A172 (cell line): ENCODE measurements at places on chromosomes 7 and 10.

DNA sequence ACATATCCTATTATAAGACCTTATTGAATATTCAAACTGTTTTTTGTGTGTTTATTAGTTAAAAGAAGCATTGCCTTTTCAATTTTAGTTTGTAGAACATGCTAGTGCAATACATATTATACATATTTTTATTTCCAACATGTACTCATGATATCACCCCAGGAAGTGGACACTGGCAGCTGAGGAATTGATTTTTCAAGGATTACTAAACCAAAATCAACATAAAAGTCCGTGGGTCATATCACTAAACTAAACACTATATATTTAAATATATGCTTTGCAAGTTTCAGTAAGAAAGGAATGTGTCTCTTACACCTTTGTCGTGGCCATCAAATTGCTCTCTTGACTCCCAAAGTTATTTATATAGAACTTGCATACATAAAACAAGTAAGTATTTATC is 185.2 kb downstream of the AGMO start:
- no peak for DNase-seq

DNA sequence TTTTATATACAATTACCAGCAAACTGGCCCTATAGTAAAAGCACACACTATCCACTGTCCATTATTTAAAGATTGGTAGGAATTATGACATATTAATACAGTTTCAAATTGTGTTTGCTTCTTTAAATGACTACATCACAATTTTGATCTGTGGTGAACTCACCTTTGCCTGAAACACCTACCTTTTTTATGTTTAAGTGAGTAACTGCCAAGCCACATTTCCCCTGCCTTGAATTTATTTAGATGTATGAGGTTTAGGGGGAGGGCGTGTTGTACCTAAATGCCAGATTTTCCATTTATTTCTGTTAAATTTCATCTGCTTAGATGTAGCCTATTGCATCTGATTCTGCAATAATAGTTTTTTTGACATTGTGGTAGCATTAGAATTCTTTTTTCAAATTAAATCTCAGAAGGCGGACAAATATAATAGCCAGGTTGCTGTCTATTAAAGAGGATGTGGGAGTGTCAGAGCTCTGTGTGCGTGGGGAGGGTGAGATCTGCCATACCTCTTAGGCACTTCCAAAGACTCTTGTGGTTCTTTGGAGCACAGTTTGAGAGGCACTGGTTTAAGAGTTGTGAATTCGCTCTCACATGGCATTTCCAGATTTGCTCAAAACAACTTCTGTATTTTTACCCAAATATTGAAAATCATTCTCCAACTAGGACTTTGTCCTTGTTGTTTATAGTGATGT is 13.8 kb downstream of the PIK3CG start:
- DNase-seq: no peak

GRCh38 chr7:27148031-27148755 is 619 bp upstream of the HOXA6 start:
- no peak for DNase-seq

- no peak for DNase-seq
Observed at GRCh38 chr10:11355592-11355991, 255.9 kb downstream of the USP6NL start.

GRCh38 chr10:2619472-2619871 is 447.9 kb upstream of the PFKP start:
- DNase-seq: peak; percentile 26

- no peak for DNase-seq
Observed at GRCh38 chr7:12494687-12495024, 75.9 kb upstream of the SCIN start.

- peak; percentile 76 for DNase-seq
Observed at GRCh38 chr7:94698275-94698674, 42.3 kb upstream of the SGCE start.

DNA sequence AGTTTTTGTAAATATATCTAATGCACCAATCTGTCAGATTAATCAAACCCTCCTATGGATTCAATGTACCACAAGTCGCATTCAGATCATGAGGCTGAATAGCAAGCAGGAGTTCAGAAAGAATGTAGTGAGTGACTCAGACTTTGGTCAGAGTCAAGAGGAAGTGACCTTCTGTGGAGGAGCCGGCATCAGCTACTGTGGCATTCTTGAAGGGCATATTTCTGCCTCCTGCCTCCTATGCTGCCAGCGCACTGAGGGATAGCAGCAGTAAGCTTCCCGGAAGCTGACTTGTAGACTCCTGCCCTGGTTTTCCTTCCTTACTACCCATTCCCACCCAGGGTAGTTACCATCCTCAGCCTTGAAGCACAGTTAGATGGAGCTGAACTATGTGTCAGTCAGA is 867.5 kb downstream of the NRG3 start:
- DNase-seq: peak; percentile 95

GRCh38 chr10:43921881-43922280 is 273.2 kb upstream of the ZNF32 start:
- DNase-seq: no peak

GRCh38 chr7:27168265-27168947 is 3.1 kb upstream of the HOXA9 start:
- peak; percentile 55 for DNase-seq

DNA sequence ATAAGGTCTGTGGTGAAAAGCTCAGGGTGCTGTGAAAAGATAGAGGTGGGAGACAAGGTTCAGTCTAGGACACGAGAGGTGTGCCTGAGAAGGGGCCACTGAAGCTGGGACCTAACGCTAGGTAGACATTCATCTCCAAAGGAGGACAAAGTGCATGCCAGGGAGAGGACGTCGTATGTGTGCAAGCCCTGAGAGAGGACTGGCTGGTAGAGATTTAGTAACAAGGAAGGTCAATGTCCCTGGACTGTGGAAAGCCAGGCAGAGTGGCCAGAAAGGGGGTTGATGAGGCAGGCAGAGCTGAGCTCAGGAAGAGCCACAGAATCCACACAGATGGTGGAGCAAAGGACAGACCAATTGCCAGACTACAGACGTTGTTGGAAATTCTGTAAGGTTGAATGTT is 817.6 kb downstream of the CCSER2 start:
- no peak for DNase-seq

DNA sequence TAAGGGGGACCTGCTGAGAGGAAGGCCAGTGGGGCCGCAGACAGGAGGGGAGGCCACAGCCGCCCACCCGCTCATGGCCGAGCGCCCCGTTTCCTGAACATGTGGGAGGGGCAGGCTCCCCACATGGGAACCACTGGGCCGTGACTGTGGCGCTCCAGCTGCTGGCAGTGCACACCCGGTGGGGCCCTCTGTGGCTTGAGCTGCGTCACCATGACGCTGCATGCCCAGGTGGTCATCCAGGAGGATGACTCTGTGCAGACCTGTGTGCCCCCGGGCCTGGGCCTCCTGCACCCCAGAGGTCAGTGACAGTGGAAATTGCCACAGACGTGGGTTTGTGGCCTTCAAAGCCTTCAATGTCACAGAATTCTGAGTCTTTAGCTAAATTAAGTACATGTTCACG is 85.1 kb downstream of the MGMT start:
- no peak for DNase-seq

- DNase-seq: no peak
Observed at GRCh38 chr7:30201921-30202320, 67.1 kb downstream of the MTURN start.

DNA sequence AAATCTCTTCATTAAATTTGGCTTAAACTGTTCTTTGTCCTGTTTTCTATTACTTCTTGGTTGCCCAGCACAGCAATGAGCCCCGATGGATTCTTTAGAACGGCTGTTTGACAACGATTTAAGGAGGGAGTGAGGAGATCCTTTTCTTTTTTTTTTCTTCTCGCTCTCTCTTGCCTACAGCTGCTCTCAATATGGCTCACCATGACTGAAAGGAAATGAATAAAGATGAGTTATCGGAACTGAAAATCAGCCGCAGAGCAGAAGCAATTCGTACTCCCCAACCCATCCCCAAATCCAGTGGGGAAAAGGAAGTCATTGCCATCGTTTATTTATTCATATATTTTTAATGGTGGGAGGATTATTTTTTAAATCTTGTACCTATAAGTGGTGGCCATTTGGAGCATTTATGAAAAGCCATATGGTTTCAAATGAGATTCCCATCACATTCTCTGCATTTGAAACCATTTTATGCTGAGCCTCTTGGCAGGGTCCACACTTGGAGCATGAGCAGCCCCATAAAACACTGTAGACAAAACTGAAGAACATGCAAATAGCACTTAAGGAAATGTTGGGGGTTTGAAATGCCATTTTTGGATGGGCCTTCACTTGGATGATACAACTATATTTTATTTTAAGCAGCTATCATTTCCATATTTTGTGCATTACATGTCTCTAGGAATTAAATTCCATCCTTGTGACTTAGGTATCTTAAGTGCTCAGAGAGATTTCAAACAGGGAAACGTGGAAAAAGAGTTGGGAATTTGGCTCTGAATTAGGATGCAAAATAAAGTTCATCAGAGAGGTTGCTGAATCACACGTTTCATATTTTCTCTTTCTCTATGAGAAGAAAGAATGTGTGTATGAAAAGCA is 107.7 kb upstream of the FZD1 start:
- DNase-seq: no peak

- no peak for DNase-seq
Observed at GRCh38 chr10:100747456-100748230, 2.3 kb downstream of the PAX2 start.

DNA sequence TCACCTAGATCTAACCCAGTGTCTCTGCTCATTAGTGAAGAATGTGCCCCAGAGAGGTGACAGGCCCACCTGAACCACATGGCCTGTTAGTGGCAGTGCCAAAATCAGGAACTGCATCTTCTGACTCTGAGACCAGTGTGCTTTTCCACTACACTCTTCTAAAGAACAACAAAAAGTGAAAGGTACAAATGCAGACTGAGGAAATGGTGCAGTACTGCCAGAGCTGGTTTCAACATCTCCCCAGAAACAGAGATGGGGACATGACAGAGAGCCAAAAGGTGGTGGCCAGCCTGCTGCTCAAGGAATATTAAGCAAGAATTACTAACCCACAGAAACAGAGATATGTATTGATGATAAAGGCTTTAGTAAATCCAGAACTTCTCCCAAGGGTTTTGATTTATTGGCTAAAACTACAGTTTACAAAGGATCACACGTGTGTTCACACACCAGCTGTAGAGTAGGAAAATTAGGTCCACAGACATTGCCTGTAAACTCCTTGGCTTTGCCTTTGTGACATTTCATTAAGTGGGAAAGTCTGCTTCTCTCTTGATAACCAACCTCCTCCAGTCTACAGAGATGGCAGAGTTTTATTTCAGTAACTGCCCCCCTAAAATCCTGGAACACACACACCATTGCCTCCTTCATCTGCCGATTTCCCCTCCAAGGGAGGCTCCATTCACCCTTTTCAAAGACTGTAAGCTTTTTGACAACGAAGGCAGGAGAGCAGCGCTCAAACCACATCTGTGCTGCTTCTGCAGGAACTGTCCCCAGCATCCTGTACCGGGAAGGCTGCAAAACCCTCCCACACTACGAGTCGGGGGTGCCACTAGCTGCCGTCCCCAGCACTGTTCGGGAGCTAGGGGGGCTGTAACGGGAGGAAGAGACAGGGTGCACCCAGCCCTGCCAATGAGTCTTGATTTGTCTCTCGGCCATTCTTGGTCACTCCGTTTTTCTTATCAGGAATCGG is 29.8 kb downstream of the GSDME start:
- DNase-seq: no peak

- DNase-seq: no peak
Observed at GRCh38 chr7:44330331-44330730, 4.9 kb upstream of the CAMK2B start.

GRCh38 chr7:157293413-157293788 is 43.4 kb upstream of the DNAJB6 start:
- DNase-seq: no peak

- peak; percentile 36 for DNase-seq
Observed at GRCh38 chr10:91681361-91682276, 48.7 kb upstream of the PPP1R3C start.

GRCh38 chr10:126732868-126733267 is 62.4 kb upstream of the C10orf90 start:
- no peak for DNase-seq

DNA sequence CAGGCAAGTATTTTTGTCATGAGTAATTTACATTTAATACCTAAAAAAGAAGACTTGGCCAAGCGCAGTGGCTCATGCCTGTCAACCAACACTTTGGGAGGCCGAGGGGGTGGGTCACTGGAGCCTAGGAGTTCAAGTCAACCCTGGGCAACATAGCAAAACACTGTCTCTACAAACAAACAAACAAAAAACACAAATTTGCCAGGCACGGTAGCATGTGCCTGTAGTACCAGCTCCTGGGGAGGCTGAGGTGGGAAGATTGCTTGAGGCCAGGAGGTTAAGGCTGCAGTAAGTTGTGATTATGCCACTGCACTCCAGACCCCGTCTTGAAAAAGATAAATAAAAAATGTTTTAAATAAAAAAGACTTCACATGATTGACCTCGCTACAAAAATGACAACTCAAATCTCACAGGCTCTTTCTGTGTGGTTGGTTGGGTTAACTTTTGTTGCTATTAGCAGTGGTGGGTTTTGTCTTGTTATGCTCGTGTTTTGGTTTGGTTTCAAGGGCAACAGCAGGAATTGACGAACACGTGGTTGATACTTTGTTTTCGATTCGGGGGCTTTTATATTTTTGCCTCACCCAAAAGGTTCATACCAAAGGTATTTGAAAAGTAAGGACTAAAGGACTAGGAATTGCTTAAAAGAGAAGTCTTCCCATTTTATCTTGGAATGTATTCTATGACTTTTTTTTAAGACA is 227.2 kb upstream of the MKLN1 start:
- no peak for DNase-seq

- peak; percentile 91 for DNase-seq
Observed at GRCh38 chr7:7911369-7912123, 57.0 kb upstream of the GLCCI1 start.

GRCh38 chr7:77425101-77426051 is 9.2 kb upstream of the GSAP start:
- peak; percentile 77 for DNase-seq

GRCh38 chr7:66119245-66119850 is 4.7 kb downstream of the CRCP start:
- DNase-seq: no peak

- DNase-seq: peak; percentile 81
Observed at GRCh38 chr10:78211561-78212051, 177.9 kb downstream of the RPS24 start.

DNA sequence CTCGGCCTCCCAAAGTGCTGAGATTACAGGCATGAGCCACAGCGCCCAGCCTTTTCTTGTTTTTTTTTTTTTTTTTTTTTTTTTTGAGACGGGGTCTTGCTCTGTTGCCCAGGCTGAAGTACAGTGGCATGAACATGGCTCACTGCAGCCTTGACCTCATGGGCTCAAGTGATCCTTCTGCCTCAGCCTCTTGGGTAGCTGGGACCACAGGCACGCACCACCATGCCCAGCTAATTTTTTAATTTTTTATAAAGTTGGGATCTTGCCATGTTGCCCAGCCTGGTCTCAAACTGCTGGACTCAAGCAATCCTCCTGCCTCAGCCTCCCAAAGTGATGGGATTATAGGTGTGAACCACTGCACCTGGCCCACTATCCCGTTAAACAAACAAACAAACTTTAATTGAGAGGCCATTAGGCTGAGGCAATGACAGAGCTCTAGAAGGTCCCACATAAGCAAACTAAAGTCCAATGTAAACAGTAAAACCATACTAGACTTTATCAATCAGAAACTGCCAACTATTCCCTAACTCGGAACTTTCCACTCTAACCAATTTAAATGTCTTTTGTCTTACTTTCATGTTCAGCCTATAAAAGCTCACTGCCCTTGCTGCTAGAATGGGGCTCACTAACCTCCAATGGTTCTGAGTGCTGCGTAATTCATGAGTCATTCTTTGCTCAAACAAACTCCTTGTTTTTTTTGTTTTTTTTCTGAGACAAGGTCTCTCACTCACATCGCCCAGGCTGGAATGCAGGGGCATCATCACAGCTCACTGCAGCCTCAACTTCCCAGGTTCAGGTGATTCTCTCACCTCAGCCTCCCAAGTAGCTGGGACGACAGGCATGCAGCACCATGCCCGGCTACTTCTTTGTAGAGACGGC is 1.9 kb downstream of the DHX32 start:
- peak; percentile 74 for DNase-seq

- DNase-seq: no peak
Observed at GRCh38 chr10:69570050-69570816, 3.0 kb downstream of the NEUROG3 start.
